NCI-H1417 (cell line): ENCODE measurements at places on chromosomes 11 and 22.
A peak's percentile ranks its signal among the peaks of the same experiment; 100 is the strongest.

- DNase-seq: no peak
Observed at GRCh38 chr11:118111019-118111743, 24.4 kb upstream of the SMIM35 start.

GRCh38 chr11:125768336-125769046 lies 10.1 kb downstream of the PATE2 start:
- no peak for DNase-seq

DNA sequence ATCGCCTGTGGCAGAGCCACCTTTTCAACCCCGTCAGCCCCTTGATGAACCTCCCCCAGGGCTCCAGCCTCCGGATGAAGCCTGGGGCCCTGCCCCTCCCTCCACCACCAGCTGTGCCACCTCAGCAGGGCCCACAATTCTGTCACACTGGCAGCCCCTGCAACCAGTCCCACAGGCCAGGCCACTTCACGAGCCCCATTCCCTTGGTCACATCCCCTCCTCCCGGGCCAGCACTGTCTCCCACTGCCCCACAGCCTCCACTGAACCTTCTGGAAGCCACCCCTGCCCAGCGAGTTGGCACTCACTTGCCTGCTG lies 19.9 kb downstream of the OSBPL5 start:
- DNase-seq: no peak

GRCh38 chr22:24731761-24732160 lies 42.8 kb downstream of the PIWIL3 start:
- no peak for DNase-seq

- no peak for DNase-seq
Observed at GRCh38 chr11:84812471-84812969, 814.6 kb downstream of the DLG2 start.

GRCh38 chr11:71124127-71124526 lies 128.2 kb downstream of the SHANK2 start:
- no peak for DNase-seq

DNA sequence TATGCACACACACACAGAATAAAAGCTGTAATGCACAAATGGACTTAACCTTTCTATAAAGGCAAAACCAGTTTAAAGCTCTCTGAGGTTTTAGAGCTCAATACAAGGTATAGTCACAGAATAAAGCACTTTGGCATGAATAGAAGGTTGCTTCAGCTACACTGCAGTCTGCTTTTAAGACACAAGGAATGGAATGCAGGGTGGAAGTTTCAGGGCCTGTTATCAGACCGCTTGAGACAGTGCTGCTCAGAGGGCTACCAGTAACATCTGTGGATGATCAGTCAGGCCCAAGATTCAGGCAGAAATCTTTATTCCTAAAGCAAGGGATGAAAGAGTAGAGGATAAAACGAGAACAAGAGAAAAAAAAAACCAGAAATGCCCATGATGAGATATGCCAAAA lies 46.7 kb downstream of the CD44 start:
- DNase-seq: no peak

DNA sequence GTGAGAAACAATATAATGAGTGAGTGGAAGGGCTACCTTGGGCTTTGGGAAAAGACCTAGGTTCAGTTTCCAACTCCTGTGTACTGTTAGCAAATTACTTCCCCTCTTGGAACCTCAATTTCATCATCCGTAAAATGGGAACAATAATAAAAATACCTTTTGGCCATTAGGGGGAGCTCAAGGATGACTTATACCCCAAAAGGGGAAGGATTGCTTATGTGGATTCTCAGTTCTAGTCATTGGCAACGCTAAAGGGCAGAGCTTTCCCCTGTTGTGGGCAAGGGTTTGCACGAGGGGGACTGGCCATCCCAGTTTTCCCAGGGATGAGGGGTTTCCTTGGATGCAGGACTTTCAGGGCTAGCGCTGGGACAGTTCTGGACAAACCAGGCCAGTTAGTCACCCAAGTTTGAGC lies 3.1 kb upstream of the COMMD9 start:
- peak; percentile 49 for DNase-seq

GRCh38 chr11:38582756-38583155 lies 1984.7 kb upstream of the RAG2 start:
- DNase-seq: no peak
